ENCODE measurements at places on chromosomes 5 and 9. TPM values are rescaled to one million over a fixed set of nuclear protein-coding genes. Genes with fewer than 3 reads are reported as not detected.

Gene IL7R
- 332 TPM for total RNA-seq

Gene C9orf153
- total RNA-seq: 0.54 TPM

Gene CNTFR
- total RNA-seq: not detected

Gene KYAT1
- total RNA-seq: 13.9 TPM

Gene NR2F1
- total RNA-seq: not detected

Measured in T-helper 1 cell treated with Interleukin-12 subunit alpha and Interleukin-12 subunit beta and Interleukin-4 antibody, amounts not matched to agents 30 ng/mL and 1 ng/mL, for 36 hours (primary cell).